ENCODE measurements at places on chromosomes 5 and 9.

- DNase-seq = no peak
Observed at GRCh38 chr5:58024151-58024550, 435.7 kb downstream of the PLK2 start.

GRCh38 chr5:14726066-14726838 is 61.7 kb downstream of the OTULIN start:
- DNase-seq = no peak

DNA sequence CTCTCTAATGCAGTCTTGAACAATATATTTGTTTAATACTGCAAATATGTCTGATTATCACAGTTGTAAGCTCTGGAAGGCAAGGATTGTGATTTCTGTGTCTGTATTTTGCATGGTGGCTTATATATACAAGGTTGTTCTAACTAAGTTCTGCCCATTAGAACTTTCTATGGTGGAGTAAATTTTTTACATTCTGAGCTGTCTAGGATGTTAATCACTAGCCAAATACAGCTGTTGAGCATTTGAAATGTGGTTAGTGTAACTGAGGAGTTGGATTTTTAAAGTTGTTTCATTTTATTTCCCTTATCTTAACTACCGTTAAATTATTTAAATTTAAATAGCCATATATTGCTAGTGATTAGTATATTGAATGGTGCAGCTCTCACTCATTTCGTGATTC is 64.3 kb upstream of the DMRTA1 start:
- DNase-seq = no peak

DNA sequence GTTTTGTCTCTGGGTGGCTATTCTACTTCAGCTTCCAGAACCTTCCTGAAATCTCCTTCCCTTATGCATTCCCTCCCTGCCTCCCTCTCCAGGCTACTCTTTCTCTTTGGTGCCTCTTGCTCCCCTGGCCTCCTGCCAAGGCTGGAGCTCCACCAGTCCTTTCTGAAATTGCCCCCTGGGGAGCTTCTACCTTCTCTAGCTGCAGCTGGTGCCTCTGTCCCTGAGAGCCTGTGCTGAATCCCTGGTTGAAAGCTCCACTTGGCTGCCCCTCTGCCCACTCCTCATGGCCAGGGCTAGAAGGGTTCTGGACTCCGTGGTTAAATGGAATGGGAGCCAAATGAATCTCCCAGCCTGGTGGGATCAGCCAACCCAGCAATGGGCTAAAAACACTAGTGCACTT is 80.1 kb downstream of the COL15A1 start:
- no peak for DNase-seq

DNA sequence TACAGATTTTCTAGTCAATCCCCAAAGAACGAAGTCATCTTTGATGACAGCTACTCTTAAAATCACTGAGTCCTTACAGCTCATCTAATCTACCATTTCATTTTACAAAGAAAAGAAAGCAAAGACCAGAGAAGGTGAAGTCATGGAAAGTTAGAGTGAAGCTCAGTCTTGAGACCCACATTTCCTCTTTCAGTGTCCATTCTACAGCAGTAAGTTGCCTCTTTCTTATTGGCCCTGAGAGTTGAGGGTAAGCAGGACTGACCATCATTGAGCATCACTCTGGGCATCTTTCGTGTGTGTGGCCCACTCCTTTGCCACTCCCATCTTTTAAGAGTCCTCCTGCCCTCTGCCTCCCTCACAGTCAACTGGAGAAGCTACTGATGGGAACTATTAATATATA is 251.8 kb upstream of the NR4A3 start:
- DNase-seq = no peak

GRCh38 chr9:130379649-130379970 is 65.2 kb upstream of the ASS1 start:
- DNase-seq = no peak

GRCh38 chr5:54148858-54149257 is 161.5 kb downstream of the ARL15 start:
- DNase-seq = no peak

DNA sequence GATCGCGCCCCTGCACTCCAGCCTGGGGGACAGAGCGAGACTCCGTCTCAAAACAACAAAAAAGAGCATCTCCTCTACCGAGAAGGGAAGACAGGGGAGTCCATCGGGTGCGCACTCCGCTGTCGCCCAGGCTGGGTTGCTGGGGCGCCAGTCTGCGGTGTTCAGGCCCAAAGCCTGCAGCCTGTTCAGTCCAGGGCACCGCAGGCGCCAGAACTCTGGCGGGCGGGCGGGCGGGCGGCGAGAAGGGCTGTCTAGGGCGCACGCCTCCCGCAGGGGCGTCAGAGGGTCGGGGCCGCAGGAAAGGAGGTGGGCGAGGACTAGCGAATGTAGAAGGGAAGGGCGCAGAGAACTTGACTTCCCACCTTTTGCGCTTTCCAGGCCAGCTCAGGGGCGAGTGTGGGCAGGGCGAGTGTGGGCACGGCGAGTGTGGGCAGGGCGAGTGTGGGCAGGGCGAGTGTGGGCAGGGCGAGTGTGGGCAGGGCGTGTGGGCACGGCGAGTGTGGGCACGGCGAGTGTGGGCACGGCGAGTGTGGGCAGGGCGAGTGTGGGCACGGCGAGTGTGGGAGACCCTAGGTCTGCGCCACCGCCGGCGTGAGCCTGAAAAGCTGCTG is 10.5 kb downstream of the PROP1 start:
- no peak for DNase-seq

- DNase-seq = no peak
Observed at GRCh38 chr5:1140171-1140817, 28.4 kb upstream of the SLC12A7 start.

All from glomerular endothelial cell (primary cell).